ENCODE measurements at places on chromosomes 2 and 18.

- DNase-seq: no peak
Observed at GRCh38 chr2:220432645-220433044, 805.2 kb downstream of the SLC4A3 start.

DNA sequence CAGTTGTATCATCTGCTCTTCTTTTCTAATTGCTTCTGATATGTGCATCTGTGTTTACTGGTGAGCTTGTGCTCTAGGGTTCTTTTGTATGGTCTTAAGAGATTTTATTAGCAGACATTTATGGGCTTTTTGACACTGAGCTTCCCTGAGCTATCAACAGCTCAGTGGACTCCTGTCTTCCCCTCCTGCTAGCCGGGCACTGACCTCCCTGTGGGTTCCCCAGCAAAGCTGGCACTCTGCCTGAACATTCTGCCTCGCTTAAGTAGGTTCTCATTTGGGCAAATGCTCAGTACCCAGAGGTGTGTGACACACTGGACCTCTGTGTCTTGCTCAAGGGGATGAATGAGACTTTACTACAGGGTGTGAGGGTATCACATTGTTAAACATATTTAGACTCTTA is 15.8 kb downstream of the TRAF3IP1 start:
- no peak for DNase-seq

DNA sequence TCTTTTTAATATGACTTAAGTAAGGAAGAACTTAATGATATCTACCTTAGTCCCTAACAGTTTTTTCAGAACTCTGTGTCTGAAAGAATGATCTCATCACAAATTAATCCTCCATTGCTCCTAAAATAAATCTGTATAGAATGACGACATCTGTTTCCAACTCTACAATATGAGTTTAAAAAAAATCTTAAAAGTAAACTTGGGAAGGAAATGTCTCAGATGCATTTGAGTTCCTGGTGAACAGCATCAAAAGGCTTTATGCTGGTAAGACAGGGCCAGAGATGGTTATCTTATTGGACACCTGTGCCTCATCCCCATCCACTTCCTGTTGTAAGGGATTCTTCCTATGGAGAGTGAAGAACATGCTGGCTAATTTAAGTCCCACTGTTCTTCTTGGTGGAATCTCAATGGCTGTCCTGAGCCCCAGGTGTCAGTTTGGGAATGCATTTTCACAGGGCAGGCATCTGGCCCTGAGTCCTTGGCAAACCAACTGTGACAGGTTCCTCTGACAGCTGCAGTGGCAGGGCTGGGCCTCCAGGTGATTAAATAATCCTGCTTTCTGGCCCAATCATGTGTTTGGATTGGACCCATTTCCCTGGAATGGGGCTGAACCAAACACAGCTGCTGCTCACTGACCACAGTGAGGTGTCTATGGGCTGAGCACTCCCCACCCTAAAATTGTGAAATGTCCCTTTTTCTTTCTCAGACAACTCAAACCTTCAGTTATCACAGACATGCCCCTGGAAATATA is 12.9 kb upstream of the NCKAP5 start:
- DNase-seq: no peak

DNA sequence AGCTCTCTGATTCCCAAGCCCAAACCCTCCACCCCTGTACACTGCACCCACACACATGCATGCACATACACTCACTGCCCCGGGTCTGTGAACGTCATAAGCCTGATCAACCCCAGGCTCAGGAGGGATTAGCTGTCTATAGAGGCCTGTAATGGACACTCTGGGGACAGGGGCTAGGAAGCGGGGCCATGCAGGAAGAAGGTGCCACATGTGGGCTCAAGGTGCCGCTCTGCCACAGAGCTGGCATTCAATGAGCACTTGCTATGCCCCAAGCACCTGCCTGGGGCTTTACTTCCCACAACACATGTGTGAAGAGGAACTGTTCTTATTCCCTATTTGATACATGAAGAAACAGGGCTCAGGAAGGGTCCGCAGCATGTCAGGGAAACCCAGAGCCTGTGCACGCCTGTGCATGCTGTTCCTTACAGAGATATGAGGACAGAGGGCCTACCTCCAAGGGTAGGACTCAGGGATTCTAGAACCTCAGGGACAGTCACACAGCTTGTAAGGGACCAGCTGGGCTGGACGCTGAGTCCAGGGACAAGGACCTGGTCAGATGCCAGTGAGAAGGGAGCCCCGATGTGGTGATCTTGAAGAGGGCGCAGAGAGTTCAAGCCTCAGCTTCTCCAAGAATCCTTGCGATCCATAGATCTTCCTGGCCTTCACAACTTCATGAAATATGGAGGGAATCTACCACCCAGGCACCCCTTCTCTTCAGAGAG is 5.0 kb downstream of the BIN1 start:
- no peak for DNase-seq

DNA sequence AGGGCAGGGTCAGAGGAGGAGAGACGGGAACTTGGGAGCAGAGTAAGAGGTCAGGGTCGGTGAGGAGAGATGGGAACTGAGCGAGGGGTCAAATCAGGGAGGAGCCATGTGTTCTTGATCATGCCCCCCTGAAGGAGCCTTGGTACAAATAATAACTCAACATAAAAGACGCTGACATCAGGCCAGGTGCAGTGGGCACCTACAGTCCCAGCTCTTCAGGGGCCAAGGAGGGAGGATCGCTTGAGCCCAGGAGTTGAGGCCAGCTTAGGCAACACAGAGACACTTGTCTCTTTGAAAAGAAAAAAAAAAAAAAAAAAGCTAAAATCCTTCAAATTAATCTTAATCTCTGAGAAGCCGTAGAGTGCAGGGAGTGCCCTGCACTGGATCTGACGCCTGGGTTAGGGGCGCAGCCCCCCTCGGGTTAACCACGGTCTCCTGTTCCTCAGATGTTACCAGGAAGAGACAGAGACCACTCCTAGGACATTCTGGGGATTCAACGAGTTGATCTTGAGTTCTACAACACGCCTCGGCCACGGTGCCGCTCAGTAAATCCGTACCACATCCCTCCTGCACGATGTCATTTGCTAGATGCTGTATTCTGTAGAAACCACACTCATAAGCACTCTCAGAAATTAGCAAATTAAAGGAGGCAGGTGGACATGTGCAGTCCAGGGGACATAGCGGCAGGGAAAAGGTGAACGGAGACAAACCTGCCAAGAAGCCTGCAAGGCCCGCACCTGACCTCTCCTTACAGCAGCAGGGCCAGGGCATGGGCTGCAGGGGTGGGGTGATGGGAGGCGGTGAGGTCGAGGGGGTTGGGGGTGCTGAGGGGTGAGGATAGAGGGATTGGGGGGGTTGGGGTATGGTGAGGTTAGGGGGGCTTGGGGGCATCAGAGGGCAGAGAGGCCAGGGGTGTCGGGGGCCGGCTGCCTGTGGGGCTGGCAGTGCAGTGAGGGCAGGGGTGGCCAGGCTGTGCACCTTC is 29.2 kb downstream of the SLC66A2 start:
- DNase-seq: no peak

DNA sequence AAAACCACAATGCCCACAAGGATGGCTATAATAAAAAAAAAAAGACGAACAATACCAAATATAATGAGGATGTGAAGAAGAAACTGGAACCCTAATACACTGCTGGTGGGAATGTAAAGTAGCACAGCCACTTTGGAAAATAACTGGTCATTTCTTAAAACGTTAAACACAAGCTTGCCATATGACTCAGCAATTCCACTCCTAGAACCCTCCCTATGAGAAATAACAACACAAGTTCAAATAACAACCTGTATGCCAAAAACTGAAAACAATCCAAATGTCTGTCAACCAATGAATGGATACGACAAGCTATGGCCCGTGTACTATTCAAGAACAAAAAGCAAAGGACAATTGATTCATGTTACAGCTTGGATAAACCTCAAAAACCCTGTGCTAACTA is 7.0 kb upstream of the ALPK2 start:
- peak; percentile 21 for DNase-seq

GRCh38 chr2:222734703-222735014 is 63.2 kb downstream of the MOGAT1 start:
- no peak for DNase-seq

DNA sequence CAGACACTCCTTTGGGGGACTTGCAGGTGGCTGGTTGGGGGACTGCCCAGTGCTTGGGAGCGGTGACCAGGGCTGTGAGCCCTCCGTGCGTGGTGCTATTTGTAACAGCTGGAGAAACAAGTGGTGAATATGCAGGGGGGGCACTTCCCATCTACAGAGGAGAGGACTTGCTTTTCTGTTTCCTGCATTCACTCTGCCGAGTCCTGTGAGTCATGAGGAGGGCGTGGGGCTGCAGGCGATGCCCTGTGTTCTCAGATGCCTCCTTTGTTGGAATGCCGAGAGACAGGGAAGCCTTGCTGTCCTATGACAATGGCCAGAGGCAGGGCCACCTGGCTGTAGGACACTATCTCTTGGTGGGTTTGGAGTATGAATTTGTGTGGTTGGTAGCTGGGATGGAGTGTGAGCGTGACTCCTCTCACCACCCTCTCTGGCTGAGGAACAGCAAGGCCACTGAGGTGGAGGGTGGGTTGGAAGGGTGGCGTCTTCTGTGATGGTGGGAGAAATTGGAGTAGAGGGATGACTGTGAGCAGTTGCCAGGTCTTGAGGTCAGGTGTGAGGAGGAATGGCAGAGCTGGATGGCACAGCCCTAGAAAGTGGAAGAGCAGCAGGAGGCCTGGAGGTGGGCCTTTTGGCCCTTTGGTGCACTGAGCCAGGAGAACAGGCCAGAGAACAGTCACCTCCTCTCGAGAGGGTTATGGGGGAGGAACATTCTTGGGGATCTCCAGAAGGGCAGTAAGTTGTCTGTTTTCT is 24.3 kb downstream of the FHOD3 start:
- DNase-seq: peak; percentile 31

DNA sequence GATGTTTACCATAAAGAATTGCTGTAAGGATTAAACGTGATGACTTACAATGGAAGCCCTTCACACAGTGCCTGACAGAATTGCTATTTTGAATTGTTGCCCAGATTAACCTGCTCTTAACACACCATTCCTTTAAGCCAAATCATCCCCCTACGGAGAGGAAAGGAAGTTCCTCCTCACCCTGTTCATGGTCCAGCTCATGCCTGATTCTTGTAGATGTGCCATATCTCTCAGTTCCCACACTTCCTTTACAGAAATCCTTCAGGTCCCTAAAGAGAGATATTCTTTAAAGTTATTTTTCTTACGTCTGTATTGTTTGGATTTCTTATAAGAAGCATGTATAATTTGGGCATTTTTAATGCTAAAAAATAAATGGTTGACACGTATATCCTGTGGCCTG is 127.5 kb upstream of the DAPL1 start:
- peak; percentile 94 for DNase-seq

Measured in NCI-H226 (cell line).